Activated CD4-positive, CD25-positive, alpha-beta regulatory T cell treated with anti-CD3 and anti-CD28 coated beads, Interleukin-2, amount 50 U/mL, for 72 hours (primary cell): ENCODE measurements at places on chromosomes 4 and X.

- DNase-seq: no peak
Observed at GRCh38 chr4:52511825-52512224, 147.3 kb downstream of the USP46 start.

DNA sequence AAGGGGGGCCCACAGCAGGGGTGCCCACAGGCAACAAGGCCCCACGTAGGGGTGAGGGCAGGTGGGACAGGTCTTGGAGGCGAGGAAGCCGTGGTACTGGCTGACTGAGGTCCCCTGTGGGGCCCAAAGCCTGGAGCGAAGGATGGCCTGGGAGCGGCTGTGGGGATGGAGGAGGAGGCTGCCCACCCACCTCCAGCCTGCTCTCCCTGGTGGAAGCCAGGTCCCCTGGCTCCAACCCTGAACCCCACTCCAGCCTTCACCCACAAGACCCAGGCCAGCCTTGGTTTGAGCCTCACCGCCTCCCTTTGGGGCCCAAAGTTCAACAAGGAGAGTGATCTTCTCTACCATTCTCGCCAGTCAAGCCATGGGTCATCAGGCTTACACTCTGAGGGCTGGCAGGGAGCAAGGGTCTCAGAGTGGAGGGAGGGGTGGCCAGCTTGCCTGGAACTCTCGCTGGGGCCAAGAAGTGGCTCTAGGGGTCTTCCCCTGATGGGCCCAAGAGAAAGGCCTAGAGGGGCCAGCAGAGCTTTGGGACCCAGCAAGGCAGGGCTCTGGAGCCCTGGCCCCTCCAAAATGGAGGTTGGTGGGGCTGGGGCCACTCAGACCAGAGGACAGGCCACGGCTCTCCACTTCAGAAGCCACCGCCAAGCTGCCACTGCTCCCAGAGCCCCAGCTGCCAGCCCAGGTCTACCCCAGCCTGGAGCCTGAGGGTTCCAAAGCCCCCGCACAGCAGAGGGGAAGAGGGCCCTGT lies 5.0 kb downstream of the PNCK start:
- DNase-seq: peak; percentile 28

DNA sequence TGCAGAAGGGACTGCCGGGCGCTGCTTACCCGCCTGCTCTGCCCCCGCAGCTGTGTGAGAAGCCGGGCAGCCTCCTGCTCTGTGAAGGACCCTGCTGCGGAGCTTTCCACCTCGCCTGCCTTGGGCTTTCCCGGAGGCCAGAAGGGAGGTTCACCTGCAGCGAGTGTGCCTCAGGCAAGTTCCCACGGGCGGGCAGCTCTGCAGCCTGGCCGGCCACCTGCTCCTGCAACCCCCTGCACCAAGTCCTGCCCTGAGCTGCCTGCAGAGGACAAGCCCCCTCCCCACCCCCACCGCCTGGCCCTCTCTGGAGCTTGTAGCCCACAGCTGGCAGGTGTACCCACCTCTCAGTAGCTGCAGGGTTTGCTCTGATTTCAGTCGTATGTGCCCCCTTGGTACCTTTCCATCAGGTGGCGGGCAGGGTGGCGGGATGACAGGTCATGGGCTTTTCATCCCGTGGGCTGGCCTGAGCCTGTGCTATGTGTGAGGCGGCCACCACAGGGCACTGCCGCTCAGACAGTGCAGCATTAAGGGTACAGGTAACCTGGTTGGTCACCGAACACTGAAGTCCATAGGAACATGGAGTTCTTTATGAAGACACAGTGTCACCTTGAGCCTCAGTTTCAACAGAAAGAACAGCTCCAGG lies 56.6 kb downstream of the NELFA start:
- DNase-seq: no peak

DNA sequence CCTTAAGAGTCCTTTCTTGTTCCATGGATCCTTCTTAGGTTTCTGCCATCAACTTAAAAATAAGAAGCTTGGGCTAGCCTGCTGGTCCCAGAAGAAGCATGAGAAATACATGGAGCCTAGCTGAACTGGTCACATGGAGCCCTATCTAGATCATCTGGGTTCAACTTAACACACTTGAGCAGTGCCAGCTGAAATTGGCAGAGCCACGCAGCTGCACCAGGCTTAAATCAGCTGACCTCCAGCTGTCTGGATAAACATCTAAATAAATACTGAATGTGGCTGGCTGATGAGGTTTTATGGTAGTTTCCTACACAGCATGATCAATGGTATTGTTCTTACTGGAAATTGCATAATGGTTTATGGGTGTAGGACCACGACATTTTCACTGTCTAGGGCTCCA lies 598.4 kb upstream of the FAM241A start:
- no peak for DNase-seq

GRCh38 chrX:15437724-15438123 lies 53.5 kb upstream of the VEGFD start:
- DNase-seq: no peak

GRCh38 chr4:102333787-102334186 lies 11.5 kb downstream of the SLC39A8 start:
- DNase-seq: no peak

GRCh38 chr4:166128403-166128802 lies 255.4 kb downstream of the TLL1 start:
- no peak for DNase-seq

GRCh38 chr4:183873409-183874185 lies 31.5 kb upstream of the STOX2 start:
- no peak for DNase-seq

GRCh38 chr4:1616557-1616930 lies 67.6 kb downstream of the FAM53A start:
- no peak for DNase-seq

DNA sequence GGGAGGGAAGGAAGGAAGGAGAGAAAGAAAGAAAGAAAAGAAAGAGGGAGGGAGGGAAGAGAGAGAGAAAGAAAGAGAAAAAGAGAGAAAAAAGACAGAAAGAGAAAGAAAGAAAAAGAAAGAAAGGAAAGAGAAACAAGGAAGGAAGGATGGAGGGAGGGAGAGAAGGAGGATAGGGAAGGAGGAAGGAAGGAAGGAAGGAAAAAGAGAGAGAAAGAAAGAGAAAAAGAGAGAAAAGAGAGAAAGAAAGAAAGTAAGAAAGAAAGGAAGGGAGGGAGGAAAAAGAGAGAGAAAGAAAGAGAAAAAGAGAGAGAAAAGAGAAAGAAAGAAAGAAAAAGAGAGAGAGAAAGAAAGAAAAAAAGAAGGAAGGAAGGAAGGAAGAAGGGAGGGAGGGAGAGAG lies 105.8 kb upstream of the RBPJ start:
- no peak for DNase-seq

DNA sequence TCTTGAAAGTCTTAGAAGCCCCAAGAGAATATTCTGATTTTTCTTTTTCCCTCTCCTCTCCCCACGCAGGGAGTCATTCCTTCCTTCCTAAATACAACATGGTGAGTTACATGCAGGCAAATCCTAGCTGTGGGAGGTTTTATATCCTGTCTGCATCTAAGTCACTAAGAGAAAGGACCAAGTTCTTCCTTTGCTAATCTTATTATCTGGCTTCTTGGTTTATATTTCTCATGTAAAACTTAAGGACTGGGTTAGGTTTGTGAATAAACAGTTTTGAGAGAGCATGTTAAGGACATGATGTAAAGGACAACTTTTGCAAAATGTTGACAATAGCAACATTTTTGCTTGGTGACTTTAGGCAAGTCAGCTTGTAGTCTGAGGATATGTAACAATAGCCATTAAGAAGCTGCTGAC lies 5.1 kb upstream of the CXCL9 start:
- DNase-seq: no peak

GRCh38 chrX:48474581-48474980 lies 1.4 kb upstream of the FTSJ1 start:
- DNase-seq: no peak

DNA sequence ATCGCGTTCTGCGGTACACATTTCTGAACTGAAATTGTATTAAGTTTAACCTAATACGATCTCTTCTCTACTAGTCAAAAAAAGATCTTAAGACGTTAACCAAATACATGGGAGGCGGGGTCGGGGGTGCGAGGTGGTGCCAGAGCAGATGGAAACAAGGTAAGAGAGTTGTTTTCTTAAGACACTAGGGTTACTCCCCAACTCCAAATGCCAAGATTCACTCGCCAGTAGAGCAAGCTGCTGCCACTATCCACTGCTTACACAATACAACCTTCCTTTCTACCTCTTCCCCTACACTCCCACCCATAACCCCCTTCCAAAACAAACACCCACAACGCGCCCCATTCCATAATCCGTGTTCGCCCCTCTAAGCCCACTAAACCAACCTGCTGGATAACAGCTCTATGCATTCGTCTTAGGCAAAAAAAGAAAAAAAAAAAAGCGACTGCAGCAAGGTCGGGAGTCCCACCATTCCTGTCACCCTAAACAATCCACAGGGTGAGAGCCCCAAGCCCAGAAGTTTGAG lies 1.3 kb downstream of the LCORL start:
- no peak for DNase-seq

GRCh38 chr4:88803600-88804096 lies 106.0 kb upstream of the NAP1L5 start:
- DNase-seq: no peak

DNA sequence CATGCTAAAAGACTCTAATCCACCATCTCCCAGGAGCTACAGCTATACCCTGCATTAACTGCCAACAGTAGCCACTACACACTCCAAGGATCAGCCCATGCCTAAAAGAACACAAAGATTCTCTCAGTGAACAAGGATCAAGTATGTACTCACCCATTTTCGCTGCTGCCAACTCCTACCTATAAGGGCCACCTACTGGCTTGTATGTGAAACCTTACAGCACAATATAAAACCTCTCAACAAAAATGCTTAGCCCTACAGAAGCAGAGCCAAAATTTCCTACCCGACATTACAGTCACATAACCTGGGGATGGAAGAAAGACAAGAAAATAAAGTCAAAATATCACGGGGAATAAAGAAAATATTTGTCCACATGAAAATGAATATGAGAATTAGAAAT lies 562.8 kb upstream of the POU3F4 start:
- DNase-seq: no peak

DNA sequence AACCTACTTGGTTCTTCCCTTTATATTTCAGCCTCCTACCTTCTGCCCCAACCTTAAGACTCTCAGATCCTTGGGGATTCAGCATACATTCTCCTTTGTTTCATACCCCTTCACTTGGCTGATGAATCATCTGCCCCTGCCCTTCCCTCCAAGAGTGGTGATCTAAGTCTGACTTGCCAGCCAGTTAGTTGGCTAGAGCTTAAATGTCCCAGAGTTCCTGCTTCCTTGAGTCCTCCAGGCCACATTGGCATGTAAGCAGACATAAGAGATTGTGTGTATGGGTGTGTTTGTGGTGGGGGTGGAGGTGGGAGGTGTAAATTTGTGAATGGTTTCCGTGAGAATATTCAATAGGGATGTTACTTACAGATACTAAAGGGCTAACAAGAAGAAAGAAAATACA lies 3.7 kb upstream of the TEX13D start:
- DNase-seq: no peak

DNA sequence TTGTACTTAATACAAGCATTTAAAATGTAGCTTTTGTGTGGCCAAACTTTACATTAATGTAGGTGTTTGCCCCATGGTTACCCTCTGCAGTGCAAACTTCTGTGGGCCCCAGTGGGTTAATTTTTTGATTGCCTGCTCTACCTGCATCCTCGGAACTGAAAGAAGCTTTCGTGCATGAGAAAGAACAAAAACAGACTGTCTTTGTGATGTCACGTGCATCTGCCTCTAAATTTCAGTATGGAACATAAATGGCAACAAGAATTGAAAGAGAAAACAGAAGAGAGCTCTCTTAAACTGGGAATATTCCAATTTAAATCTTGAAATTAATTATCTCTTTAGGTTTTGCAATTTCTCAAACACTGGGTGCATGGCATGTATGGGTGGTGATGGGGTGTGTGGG lies 182.4 kb upstream of the LCORL start:
- DNase-seq: no peak

- no peak for DNase-seq
Observed at GRCh38 chr4:100360211-100360610, 157.6 kb downstream of the EMCN start.

DNA sequence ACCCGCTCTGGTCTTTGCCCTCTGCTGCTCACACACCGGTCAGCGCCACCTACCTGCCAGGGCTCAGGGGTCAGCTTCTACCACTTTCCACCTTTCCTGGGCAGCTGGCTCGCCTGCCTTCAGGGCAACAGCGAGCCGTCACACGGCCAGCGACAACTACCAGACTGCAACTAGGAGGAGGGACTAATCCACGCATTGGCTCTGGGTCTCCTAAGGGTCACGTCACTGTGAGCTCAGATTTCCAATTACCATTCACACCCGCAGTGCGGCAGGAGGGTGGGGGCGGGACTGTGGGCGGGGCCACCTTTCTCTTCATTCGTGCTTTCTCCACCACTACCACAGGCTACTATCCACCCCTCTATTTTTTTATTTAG lies at the start of gene BEX5:
TSS of gene BEX5 (minus strand) at position 172 of the 374 bp plus-strand sequence. CDS start 1,712 bp downstream, outside the sequence.
- DNase-seq: peak; percentile 35

- no peak for DNase-seq
Observed at GRCh38 chr4:89469930-89470375, 162.4 kb upstream of the GPRIN3 start.

- DNase-seq: no peak
Observed at GRCh38 chr4:108345862-108346817, 177.4 kb upstream of the LEF1 start.

- DNase-seq: no peak
Observed at GRCh38 chrX:31331928-31332327, 260.1 kb upstream of the FTHL17 start.

DNA sequence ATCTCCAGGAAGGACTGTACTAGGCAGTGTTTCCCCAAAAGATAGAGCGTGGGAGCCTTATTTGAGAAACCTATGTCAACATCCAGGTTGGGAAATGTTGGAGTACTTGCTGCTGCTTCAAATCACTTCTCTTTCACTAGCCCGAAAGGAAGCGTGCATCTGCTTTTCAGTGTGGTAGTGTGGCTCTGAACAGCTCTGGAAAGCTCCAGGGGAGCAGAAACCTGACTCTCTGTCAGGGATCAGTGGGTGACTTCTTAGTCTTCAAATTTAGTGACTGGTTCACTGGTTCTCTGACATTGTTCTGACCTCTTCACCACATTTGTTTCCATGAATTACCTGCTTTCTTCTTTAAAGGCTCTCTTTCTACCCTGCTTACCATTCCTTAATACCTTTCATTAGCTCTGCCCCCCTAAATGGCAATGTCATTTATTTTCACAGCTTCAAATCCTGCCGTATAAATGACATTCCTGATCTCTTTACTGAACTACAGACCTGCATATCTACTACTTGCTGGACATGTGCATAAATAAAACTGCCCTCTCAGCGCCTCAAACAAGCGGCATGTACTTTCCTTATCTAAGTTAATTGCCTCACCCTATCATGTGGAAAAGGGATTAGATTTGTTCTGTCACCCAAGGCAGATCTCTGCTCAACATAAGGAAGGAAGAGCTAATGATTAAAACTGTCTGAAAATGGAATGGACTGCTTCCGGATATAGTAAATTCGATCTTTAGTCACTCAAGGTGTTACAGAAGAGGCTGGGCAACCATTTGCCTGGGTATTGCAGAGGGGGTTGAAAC lies 37.0 kb downstream of the DLG3 start:
- DNase-seq: no peak

GRCh38 chr4:169621731-169622492 lies 1.5 kb downstream of the CLCN3 start:
- no peak for DNase-seq

- no peak for DNase-seq
Observed at GRCh38 chr4:84952776-84953175, 13.7 kb downstream of the WDFY3 start.

GRCh38 chr4:8115916-8116315 lies 42.7 kb downstream of the ABLIM2 start:
- DNase-seq: no peak

- no peak for DNase-seq
Observed at GRCh38 chr4:158566860-158567259, 45.2 kb downstream of the RXFP1 start.
